BE2C (cell line): ENCODE measurements at places on chromosomes 3 and 15.

- no peak for DNase-seq
Measured at GRCh38 chr3:32452009-32452408, 50.6 kb downstream of the CMTM6 start.

GRCh38 chr3:11187681-11188080, 33.4 kb downstream of the HRH1 start:
- DNase-seq, result no peak

GRCh38 chr3:30500666-30501399, 105.6 kb upstream of the TGFBR2 start:
- no peak for DNase-seq

GRCh38 chr3:186839874-186840641, 2.5 kb upstream of the ADIPOQ start:
- DNase-seq, result no peak

- no peak for DNase-seq
Measured at GRCh38 chr3:1318296-1319005, 225.6 kb downstream of the CNTN6 start.

- DNase-seq, result no peak
Measured at GRCh38 chr3:55868347-55868746, 381.2 kb upstream of the WNT5A start.

DNA sequence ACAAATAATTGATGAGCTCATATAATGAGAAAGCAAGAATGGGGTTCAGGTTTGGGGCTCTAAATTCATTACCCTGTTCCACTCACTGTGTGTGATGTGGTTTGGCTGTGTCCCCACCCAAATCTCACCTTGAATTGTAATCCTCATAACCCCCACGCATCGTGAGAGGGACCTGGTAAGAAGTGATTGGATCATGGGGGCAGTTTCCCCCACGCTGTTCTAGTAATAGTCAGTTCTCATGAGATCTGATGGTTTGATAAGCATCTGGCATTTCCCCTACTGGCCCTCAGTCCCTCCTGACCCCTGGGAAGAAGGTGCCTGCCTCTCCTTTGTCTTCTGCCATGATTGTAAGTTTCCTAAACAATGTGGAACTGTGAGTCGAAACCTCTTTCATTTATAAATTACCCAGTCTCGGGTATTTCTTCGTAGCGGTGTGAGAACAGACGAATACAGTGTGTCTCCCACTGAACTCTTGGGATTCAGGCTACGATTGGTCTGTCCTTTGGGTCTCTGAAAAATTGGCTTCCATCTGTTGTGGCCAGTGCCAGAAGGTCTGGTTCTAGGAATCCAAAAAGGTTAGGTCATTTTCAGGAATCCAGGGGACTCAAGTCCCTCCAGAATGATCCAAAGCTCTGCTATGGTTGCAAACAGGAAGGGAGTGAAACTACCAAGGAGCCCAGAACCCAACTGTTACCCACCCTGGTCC, 87.7 kb downstream of the XXYLT1 start:
- DNase-seq, result no peak

- no peak for DNase-seq
Measured at GRCh38 chr15:68897016-68897415, 33.3 kb upstream of the SPESP1 start.

DNA sequence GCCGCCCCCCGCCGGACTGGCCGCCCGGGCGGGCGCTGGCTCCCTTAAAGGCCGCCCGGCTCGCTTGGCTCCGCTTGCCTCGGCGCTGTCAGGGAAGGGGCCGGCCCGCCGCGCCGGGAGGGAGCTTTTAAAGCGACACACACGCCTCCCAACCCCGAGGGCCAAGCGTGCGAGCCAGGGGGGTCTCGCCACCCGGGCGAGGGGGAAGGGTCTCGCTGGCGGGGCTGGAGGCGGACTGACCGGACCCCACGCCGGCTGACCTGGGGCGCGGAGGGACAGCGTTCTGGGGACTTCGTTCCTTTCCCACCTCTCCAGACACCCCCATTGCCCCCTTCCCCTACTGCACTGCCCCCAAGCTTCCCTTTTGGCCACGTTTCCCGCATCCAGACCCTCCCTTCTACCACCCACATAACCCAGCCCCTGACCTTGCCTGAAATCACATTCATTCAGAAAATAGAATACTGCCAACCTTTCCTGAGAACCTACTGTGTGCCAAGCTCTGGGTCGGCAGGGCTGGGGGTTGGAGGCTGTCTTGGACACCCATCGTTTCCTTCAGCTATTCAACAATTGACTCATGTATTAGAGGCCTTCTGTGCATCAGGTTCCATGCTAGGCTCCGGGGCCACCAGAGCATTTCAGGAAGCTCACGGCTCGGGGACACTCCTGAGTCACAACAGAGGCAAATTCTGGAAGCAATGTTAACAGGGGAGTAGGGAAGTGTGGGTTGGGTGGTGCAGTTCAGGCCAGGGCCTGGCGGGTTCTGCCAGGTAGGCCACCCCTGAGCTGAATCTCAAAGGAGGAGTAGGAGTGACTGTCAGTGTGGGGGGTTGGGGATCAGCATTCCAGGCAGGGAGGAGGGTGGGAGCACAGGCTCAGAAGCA, at the start of gene INSYN1:
INSYN1 (minus strand) TSS at position 102 of the 881 bp plus-strand sequence. CDS start 2,221 bp downstream, outside the sequence.
- DNase-seq, result no peak

GRCh38 chr15:50137893-50138292, 18.9 kb upstream of the ATP8B4 start:
- no peak for DNase-seq

- DNase-seq, result no peak
Measured at GRCh38 chr15:37008205-37008604, 92.1 kb downstream of the MEIS2 start.

DNA sequence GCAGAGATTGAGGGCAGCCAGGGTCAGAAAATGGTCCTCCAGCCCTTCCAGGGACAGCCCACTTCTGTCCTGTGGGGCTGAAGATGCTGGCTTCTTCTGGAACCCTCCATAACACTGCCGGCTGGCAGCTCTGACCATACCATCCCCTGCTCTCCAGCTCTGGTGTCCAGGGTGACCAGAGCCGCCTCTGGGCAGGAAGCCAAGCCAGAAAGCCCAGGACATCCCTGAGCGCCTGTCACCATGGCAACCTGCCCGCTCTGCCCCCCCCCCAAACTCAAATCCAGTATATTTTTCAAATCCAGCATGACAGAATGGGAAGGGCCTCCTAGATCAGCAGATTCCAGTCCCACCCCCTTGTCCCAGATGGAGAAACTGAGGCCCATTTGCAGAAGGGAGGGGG, 420 bp upstream of the TMIE start:
- DNase-seq, result peak; percentile 72

- no peak for DNase-seq
Measured at GRCh38 chr3:69409831-69410230, 23.9 kb upstream of the FRMD4B start.

GRCh38 chr3:13400114-13400673, 19.9 kb downstream of the NUP210 start:
- no peak for DNase-seq

- DNase-seq, result no peak
Measured at GRCh38 chr3:51955893-51956770, 951 bp downstream of the GPR62 start.
